Thyroid gland (tissue), 4 donors: ENCODE measurements at places on chromosomes 2 and 18. TPM values are rescaled to one million over a fixed set of nuclear protein-coding genes. Genes with fewer than 3 reads are reported as not detected.

DNA sequence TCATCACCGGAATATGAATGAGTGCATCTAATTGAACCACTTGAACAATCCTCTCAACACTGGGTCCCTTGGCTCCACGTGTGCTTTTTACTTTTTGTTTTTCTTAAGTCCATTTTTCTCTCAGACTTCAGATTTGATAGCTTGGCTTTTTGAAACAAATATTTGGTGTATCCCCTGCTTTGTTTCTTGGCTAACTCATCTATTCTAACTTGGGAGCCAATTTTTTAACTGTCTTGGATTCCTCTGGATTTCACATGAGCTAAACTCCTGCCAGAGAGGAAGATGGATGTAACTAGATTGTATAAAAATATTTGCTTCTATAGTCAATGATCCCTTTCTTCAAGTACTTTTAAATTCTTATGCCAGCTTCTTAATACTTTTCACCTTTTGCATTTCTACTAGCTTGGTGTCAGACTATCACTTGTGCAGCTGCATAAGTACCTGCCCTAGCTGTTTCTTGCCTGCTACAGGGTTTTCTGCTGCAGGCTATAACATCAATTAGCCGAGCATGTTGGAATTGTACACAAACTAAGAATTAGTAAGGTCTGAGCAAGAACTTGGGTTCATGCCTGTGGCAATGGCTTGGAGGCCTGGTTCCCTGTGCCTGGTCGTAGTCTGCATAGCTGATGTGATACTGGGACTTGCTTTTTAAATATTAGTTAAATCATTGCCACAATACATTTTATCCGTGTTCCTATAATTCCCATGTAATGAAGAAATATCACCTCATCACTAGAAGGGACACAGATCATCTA, 281.5 kb downstream of the EN1 start:
- H3K4me1 ChIP-seq = no peaks in the 10 kb centered on the region
- no peak for DNase-seq
- no peak overlapping the region for H3K27ac ChIP-seq
- H3K4me3 ChIP-seq = no peak overlapping the region
- H3K27me3 ChIP-seq = no peaks in the 10 kb centered on the region

DNA sequence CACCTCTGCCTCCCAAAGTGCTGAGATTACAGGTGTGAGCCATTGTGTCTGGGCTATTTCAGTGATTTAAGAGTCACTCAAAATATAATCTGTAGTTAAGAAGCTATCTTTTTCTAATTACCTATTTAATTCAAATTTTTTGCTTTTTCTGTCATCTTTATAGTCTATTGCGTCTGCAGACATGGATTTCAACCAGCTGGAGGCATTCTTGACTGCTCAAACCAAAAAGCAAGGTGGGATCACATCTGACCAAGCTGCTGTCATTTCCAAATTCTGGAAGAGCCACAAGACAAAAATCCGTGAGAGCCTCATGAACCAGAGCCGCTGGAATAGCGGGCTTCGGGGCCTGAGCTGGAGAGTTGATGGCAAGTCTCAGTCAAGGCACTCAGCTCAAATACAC, 95.1 kb downstream of the COMMD1 start:
- peaks cover 26% of the 10 kb centered on the region for H3K4me1 ChIP-seq
- no peaks in the 10 kb centered on the region for H3K27me3 ChIP-seq
- no peak overlapping the region for H3K4me3 ChIP-seq

Gene RBKS
- total RNA-seq = 6.9 TPM

DNA sequence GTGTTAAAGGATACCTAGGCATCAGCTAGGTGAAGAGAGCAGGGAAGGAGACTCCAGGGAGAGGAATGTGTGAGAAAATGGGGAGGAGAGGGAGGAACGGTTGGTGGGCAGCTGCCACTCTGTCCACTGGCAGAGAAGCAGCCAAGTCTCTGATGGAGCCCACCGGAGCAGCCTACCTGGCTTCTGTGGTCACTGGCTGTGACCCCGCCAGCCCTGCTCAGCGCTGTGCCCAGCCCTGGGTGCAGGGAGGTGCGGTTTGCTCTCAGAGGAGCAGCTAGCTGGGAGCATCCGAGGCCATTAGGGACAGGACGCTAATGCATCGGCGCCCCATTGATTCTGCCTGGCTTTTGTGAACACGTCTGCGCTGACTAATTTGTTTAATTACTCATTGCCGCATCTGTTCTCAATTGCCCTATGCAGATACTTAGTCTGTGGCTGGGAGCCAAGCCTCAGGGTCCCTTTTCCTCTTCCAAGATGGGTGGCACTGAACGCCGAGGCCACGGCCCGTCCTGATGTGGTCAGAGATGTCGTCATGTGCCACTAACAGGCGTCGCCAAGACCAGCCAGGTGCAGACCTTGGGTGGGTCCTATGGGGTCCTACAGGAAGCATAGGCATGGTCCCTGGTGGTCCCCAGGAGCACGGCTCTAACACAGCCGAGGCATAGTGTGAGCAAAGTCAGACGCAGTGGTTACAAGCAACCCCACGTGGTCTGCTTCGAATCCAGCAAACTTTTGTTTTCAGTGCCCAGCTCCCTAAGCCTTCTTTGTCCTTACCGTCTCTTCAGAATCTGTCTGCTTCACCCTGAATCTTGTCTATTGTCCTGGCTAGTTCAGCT, 82.0 kb downstream of the RRM2 start:
- H3K27me3 ChIP-seq = no peaks in the 10 kb centered on the region
- no peak overlapping the region for H3K4me3 ChIP-seq
- H3K27ac ChIP-seq = no peak overlapping the region
- no peaks in the 10 kb centered on the region for H3K36me3 ChIP-seq
- no peak for DNase-seq

DNA sequence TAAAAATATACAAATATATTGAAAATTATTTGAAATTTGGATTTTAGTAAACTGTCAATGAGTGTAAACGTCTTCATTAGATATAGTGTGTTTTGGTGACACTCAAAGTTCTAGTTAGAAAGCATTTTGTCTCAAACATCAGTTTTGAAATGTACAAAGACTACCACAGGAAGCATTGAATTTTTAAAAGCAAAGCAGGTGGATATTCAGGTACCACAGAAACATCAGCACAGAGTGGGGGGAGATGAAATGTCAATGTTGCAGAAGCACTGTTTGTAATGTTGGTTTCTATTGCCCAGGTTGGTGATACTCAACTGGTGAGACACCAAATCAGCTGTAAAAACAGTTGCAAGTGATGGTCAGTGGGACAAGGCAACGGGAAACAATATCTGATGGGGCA, 136.5 kb upstream of the ITGA4 start:
- H3K27ac ChIP-seq = no peak overlapping the region
- H3K27me3 ChIP-seq = no peaks in the 10 kb centered on the region
- H3K4me3 ChIP-seq = no peak overlapping the region
- no peak for DNase-seq

DNA sequence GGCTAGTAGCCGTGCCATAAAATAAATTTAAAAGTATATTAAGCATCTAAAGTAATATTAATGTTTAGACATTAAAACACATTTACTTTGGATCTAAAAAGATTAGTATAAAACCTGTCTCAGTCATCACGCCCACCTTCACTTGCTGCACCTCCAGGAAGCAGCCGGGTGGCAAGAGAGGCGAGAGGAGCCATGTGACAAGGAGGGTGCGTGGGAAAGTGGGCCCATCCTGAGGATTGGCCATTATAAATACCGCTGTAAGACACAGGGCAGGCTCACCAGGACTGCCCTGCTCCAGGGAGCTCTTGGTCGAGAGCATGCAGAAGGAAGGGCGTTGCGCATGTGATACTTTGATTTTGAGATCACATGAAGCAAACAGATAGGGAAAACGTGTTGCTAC, 34.4 kb upstream of the ALKAL2 start:
- no peak overlapping the region for H3K4me3 ChIP-seq
- no peak overlapping the region for H3K27ac ChIP-seq
- no peaks in the 10 kb centered on the region for H3K4me1 ChIP-seq
- no peaks in the 10 kb centered on the region for H3K36me3 ChIP-seq
- DNase-seq = no peak

Gene CDKL4
- 0.81 TPM for total RNA-seq

- no peak overlapping the region for H3K4me3 ChIP-seq
- DNase-seq = no peak
- H3K36me3 ChIP-seq = no peaks in the 10 kb centered on the region
- H3K4me1 ChIP-seq = no peaks in the 10 kb centered on the region
- H3K27me3 ChIP-seq = no peaks in the 10 kb centered on the region
Observed at GRCh38 chr2:18245375-18245774, 315.1 kb downstream of the RDH14 start.

Gene UBR3
- 101 TPM for total RNA-seq

DNA sequence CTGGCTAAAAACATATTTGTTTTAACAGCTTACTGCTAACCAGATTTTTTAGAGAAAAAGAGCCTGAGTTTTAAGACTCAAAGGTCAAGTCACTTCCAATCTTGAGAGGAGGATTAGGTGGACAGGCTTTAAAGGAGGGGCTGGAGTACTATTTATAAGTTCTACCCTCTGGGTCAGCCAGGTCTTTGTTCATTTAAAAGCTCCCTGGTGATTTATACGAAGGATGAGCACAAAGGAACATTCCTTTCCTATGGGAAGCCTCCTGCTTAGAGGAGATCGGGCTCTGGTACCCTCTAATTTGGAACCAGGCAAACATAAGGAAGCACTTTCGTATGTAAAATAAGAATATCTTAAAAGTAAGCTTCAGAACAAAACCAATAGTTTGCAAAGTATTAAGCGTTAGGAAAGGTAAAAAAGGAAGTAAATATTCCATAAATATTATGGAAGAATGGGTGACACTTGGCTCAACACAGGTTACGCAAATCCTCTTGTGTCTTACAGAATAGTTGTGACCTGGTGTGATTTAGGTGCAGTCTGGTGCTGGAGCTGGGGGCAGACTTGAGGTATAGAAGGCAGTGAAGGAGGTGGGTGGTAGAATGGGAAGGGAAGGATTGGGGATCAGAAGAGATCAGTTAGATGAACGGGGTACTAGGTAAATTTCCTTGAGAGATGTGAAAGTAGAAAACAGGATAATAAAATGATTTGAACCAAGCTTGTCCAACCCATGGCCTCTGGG, 35.6 kb downstream of the PDE6D start:
- H3K27me3 ChIP-seq = no peaks in the 10 kb centered on the region
- H3K4me1 ChIP-seq = no peaks in the 10 kb centered on the region
- H3K4me3 ChIP-seq = no peak overlapping the region
- H3K27ac ChIP-seq = no peak overlapping the region
- DNase-seq = no peak

- H3K4me3 ChIP-seq = no peak overlapping the region
- H3K27ac ChIP-seq = no peak overlapping the region
- peaks cover 2% of the 10 kb centered on the region for H3K4me1 ChIP-seq
- no peaks in the 10 kb centered on the region for H3K36me3 ChIP-seq
Observed at GRCh38 chr2:120771781-120772208, 36.1 kb downstream of the GLI2 start.

DNA sequence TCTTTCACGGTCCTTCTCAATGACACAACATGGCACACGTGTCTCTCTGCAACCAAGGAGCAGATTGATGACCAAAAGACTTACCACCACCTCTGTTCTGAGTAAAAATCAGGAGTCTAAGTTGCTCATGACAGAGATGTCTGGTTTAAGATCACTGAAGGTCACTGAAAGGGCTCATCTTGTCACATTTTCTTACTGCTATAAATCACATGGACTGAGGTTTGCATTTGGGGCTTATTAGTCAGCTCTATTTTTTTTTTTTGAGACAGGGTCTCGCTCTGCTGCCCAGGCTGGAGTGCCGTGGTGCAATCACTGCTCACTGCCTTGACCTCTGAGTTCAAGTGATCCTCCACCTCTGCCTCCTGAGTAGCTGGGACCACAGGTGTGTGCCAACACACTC, 19.4 kb downstream of the CFLAR start:
- H3K27ac ChIP-seq = peak overlapping the region; percentile 100
- H3K4me1 ChIP-seq = peaks cover 75% of the 10 kb centered on the region
- no peaks in the 10 kb centered on the region for H3K27me3 ChIP-seq
- peak; percentile 72 for DNase-seq
- no peak overlapping the region for H3K4me3 ChIP-seq
- H3K36me3 ChIP-seq = peaks cover 46% of the 10 kb centered on the region

Gene NETO1
- 0.39 TPM for total RNA-seq

- peak overlapping the region; percentile 48 for H3K4me3 ChIP-seq
- H3K27ac ChIP-seq = peak overlapping the region; percentile 91
- DNase-seq = peak; percentile 79
- no peaks in the 10 kb centered on the region for H3K27me3 ChIP-seq
- H3K36me3 ChIP-seq = no peaks in the 10 kb centered on the region
Observed at GRCh38 chr2:61853086-61853846, 594 bp downstream of the FAM161A start.

DNA sequence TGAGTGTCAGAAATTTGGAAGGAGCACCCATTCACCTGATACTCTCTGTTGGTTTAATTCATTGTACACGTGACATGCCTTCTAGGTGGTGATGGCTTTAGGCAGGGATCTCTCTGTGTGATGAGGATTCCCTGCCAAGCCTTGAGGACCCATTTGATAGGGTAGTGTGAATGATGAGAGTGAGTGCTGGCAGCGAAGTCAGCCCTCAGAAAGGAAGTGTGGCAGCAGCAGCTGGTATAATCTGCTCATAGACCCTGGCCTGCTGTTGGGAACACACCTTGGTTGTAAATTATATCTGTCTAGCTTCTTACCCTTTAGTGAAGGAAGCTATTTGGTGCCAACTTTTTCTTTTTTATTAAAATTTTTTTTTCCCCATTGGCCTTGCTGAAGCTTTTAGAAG, 164.5 kb downstream of the HAUS1 start:
- no peak overlapping the region for H3K4me3 ChIP-seq
- no peaks in the 10 kb centered on the region for H3K36me3 ChIP-seq
- DNase-seq = no peak
- no peaks in the 10 kb centered on the region for H3K27me3 ChIP-seq
- H3K4me1 ChIP-seq = peaks cover 31% of the 10 kb centered on the region

- H3K27me3 ChIP-seq = no peaks in the 10 kb centered on the region
- H3K4me1 ChIP-seq = peaks cover 7% of the 10 kb centered on the region
- H3K4me3 ChIP-seq = no peak overlapping the region
- H3K27ac ChIP-seq = peak overlapping the region; percentile 89
- no peak for DNase-seq
Observed at GRCh38 chr2:240254337-240255164, 114.1 kb upstream of the OTOS start.

GRCh38 chr2:227818675-227819397, 5.2 kb downstream of the CCL20 start:
- no peak overlapping the region for H3K27ac ChIP-seq
- DNase-seq = peak; percentile 12
- no peaks in the 10 kb centered on the region for H3K36me3 ChIP-seq
- no peaks in the 10 kb centered on the region for H3K27me3 ChIP-seq

DNA sequence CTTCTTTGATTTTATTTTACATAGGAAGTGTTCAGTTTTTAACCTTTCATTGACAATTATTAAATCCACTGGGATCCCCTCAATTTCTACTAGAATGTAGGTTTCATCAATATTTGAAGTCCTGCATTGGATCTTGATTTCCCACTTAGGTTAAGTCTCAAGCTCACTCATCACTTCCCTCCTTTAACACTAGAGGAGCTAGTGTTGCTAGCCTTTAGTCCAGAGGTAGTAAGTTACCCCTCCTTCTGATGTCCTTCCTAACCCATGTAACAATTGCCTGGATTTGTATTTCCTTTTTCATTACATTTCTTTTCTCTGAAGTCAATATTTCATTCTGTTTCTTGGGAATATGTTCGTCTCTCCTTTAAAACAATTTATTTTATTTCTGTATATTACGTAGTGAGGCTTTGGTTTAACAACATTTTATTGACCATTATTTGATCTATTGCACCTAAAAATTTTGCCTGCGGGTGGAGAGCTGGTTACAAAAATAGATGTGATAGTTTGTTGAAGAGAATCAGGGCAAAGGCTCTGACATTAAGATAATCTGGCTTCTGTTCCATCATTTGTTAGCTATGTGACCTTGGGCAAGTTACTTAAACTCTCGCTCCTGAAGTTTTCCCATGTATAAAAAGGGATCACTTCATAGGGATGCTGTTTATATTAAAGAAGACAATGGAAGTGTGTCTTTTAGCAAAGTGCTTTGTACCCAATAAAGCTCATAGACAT, 833.0 kb downstream of the SLC4A3 start:
- no peak for DNase-seq
- no peaks in the 10 kb centered on the region for H3K4me1 ChIP-seq
